ENCODE measurements at places on chromosomes 12 and 14.

GRCh38 chr12:52005903-52006703, 643 bp upstream of the TAMALIN start:
- peak; percentile 75 for DNase-seq

DNA sequence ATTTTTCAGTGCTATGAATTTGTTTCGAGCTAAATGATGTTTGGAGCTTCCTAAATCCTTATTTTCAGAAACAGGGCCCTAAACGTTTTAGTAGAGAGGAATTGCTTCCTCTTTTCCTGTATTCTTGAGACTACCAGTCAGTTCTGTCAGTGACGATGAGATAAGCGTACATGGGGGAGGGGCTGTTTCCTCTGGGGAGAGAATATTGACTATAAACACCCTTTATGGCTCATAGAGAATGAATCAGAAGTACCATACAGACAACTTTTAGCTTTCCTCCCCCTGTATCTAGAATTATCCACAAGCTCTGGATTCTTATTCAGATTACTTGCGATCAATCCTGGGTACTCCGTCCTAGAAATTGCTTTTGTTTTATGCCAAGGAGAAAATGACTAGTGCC, 5.1 kb downstream of the TBK1 start:
- DNase-seq = no peak

- no peak for DNase-seq
Observed at GRCh38 chr14:28482251-28483040, 284.1 kb upstream of the FOXG1 start.

DNA sequence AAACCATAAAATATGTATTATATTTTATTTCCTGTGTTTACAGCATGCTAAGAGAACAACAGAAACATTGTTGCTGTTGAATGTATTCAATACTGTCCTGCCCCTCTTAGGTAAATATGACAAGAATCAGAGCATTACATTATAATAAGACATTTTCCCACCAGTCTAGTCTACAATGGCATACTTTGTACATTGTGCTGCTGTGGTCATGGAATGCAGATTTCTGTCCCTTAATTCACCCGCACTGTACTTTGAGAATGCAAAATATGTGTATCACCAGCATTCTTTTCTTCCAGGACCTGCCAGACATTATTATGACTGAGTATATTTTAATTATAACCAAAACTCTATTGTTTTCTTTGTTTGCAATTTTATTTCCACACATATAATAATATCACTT, 16.5 kb upstream of the OR10AD1 start:
- no peak for DNase-seq

DNA sequence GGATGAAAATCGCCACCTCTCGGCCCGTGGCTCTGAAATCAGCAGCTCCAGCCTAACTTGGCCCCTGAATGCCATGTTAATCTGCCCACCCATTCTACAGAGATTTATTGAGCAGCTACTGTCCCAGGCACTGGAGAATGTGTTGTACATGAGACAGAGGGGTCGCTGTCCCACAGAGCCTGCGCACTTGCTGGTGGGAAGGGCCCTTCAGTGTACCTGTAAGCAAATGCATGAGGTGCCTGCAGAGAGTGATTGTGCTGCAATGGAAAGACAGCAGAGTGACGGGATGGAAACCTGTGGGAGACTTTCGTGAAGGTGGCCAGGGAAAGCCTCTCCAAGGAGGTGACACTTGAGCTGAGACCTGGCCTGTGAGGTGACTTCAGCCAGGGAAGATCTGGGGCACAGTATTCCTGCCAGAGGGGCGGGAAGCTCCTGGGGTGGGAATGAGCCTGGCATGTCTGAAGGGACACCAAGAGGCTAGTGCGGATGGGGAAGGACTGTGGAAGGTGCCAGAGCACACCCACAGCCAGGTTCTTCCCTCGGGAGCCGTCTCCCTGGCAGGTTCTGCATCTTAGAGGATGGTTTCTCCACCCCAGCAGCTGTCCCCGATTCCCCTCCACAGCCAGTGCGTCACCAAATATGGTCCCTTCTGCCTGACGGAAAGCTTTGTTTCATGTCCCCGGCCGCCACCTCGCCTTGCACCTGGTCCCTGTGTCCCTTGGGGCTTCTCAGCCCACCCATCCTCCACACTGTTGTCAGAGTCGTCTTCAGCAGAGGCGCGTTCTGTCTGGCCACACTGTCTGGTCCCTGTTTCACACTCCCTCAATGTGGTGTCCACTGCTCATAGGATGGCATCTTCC, 8.7 kb downstream of the SMIM41 start:
- DNase-seq = no peak

DNA sequence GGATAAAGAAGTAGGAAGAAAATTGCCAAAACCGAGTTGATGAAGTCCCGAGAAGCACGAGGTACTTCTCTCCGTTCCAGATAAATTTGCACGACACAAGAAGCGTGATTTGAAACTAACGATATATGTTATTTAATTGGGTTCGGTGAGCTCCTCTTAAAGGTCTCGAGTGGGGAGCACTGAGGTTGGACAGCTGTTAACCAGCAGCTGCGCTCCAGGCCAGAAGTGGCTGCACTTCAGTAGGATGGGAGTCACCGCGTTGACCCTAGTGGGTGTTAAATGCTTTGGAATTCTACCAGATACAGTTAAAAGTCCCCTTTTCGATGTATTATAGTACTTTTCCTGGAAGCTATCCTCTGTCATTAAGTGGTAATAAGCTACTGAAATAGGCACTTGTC, 953 bp upstream of the DCAF5 start:
- no peak for DNase-seq

DNA sequence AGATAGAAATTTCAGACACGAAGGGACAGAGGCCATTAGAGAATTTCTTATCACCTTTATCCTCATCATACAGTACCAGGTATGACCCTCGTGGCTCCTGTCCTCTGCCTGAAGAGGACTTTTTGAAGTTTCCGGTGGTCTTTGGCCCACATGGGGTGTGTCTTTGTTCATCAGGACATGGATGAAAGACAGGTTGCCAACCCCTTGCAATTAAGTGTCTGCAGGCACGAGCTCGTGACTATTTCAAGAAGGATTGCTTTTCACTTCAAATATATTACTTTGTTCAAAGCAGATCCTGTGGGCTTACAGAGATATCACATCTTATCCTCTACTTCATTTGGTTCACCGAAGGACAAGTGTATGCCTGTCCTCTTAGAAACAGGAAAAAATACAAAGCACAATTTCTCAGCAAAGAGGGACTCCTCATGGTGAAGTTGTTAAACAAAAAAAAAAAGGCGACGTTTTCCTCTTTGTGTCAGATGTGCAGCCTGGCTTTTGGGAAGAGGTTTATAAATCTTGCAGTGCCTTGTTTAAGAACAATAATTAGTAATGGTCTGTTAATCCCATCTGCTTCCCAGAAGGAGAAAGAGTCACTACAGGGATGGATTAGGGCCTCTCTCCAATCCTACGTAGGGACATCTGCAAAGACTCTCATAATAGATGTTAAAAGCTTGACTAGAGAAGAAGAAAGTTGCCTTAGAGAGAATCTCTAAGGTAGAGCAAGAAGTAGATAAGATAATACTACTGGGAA, 13.5 kb upstream of the FAM234B start:
- DNase-seq = no peak

DNA sequence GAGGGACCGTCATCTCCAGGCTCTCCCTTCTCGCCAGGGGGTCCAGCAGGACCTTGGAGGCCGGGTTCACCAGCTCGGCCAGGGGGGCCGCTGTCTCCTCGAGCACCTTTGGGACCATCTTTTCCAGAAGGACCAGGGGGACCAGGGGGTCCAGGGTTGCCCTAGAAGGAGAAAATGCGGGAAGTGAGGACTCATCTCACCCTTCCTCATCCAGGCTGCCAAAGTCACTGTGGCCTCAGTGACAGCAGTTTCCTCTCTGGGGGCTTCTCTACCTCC, 15.1 kb downstream of the TMEM106C start:
- DNase-seq = no peak

DNA sequence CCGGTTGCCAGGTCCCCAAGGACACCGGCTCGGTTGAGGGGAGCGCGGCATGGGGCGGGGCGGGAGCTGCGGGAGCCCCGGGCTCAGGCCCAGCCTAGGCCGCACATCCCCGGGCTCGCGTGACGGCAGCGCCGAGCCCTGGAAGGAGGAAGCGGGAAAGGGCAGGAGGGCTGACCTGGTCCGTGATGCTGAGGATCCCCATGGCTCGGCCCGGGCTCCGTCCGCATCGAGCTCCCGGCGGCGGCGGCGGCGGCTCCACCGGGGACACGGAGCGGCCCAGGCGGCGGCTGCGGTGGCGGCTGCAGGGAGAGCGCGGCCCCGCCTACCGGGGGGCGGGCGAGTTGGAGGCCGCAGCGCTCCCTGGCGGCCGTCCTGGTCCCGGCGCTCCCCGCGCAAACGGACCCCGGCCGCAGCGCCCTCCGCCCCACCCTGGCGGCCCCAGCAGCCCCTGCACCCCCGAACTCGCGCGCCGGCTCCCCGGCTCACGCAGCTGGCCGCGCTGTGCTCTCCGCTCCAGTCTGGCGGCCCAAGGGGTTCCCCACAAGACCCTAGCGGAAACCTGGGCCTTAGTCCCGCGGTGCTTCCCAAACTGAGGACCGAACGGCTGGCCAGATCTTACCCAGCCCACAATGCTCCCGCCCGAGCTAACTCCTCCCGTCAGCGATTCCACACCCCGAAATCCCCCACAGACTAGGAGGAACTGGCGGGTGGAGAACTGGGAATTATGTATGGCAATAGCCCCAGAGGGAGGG, at the start of gene ANKRD52:
TSS of gene ANKRD52 (minus strand) at position 317 of the 752 bp plus-strand sequence. CDS start at position 202, 115 bp downstream.
- DNase-seq = peak; percentile 97

DNA sequence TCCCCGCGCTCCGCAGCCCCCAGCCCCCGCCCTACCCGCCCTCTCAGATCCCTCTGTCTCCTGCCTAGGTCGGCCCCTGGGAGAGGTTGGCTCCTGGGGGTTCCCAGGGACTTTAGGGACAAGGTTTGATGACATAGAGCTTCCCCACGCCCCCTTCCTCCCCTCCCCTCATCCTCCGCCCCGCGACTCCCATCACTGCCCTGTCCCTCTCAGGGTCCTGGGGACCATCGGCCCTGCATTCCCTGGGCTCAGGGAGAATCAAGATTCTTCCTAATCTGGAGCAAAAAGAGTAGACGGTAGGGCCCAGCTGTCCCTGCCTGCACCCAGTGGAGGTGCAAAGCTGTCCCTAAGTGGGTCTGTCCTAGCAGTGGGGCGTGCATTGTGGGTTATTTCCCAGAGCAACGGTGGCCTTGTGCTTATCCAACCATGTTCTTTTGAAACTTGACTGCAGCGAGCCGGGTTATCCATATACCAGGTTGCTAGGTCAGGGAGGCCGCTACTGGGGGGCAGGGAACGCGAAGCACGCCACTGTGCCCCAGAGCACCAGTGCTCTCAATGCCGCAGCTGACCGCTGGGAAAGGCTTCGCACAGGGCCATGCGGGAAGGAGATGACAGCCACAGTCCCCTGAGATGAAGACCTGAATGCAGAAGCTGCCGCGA, 124.4 kb upstream of the PRMT8 start:
- no peak for DNase-seq

DNA sequence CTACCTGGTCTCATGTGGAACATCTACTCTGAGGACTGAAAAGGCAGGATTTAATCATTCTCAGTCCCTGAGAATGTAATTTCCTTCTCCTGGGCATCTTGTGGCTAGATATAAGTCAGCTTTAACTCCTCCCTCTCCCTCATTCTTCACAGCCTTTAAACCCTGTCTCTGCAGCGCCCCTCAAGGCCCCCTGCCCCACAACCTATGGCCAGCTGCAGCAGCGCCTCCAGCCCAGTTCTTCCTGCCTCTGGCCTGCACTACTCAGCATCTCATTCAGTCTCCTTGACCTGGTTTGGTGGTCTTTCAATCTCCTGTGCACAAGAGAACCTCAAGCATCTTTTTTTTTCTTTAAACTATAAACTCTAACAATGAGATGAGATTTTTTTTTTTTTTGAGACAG, 29.3 kb downstream of the NCKAP5L start:
- DNase-seq = no peak

- no peak for DNase-seq
Observed at GRCh38 chr12:52439845-52440244, 5.7 kb upstream of the KRT75 start.
